ENCODE measurements at places on chromosomes 1 and 21.

- DNase-seq = no peak
These were observed 19.6 kb upstream of the NADK start for GRCh38 chr1:1797731-1798341.

GRCh38 chr1:46080257-46080656 is 52.2 kb downstream of the PIK3R3 start:
- DNase-seq = no peak

- no peak for DNase-seq
These were observed 26.6 kb downstream of the AJAP1 start for GRCh38 chr1:4681026-4681425.

DNA sequence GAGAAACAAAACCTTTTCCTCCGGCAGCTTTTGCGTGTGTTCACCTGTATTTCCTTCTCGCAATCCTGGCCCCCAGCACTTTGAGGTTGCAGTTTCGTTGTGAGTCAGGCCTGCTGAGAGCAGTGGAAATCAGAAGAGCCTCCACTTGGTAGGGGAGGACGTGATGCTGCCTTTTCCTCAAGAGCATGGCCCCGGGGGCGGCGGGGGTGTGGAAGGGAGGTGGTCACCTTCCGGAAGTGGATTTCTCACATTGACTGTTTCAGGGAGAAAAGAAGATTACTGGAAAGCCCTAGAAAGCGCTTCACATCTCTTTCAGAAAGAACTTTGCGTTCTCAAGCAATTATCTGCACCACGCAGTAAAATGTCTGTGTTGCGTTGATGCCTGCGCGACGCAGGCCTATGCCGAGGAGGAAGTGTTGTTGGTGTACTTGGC is 12.2 kb upstream of the IL10 start:
- no peak for DNase-seq

DNA sequence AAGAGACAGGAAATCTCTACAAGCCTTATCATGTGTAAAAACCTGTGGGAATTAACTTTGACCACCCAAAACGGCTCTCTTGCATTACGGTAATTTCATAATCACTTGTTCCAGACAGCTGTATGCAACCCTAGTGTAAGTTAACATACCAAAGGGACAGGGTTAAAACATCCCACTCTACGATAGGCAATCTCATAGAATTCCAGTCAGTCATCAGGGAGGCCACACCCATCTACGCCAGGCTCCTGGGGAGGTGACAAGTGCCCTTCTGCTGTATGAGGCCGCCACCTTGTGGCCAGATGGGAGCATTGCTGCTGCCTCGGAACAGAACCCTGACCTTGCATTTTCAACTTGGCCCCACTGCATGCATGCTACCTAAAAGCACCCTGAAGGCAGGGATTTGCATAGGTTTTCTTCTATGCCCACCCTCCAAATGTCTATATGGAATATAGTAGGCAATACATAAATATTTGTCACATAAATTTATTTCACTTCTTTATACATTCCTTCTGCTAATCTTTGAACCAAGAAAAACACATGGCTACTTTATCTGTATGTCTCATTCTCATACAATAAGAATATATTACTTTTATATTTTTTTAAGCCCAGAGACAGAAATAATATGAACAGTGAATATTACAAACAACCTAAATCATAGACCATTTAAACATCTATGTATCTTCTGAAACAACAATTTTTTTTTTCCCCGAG is 12.6 kb downstream of the HSF2BP start:
- peak; percentile 88 for DNase-seq

DNA sequence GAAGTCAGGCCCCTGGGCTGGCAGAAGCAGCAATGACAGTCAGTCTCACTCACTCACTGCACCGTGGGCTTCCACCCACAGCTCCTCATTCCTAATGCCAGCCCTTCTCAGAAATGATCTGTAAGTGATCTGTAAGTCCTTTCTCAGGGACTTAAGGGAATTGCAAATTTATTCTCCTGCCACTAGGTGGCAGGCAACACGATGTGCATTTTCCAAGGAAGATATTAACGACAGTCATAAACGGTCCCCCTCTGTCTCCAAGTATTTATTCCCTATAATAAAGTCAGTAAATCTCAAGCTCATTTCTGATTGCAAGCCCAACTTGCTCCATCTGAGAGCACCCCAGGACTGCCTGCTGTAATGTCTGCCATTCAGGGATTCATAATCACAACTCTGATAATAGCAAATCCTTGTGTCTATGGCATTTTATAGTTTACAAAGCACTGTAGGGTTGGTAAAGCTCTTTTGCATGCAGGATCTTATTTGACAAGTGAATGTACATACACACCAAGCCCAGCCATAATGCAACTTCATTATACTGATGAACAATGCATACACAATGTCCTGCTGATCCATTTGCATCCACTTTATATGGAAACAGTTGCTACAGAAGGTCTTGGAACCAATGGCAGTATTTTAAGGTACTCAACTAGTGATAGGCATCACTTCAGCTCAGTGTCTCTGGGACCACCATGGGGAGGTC is 380.5 kb upstream of the CAMK1G start:
- no peak for DNase-seq

GRCh38 chr1:12617511-12617900 is 504 bp downstream of the DHRS3 start:
- DNase-seq = no peak

DNA sequence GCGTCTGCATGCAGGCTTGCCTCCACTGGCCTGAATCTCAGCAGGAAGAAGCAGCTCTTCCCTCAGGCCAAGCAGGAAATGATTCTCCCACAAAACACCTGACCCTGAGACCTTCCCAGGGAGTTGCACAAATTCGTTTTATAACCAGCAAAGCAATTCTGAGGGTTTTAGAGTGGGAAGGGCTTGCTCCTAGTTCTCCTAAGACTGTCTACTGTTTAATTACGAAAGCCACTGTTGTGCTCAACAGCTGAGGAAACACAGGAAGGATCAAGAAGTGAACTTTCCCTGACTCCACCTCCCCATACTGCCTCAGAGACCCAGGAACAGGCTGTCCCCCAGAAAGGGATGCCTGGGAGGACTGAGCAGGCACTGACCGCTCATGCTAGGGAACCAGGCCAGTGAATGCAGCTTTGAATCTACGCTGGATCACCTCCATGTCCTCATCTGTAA is 37.0 kb upstream of the PUM1 start:
- peak; percentile 68 for DNase-seq

DNA sequence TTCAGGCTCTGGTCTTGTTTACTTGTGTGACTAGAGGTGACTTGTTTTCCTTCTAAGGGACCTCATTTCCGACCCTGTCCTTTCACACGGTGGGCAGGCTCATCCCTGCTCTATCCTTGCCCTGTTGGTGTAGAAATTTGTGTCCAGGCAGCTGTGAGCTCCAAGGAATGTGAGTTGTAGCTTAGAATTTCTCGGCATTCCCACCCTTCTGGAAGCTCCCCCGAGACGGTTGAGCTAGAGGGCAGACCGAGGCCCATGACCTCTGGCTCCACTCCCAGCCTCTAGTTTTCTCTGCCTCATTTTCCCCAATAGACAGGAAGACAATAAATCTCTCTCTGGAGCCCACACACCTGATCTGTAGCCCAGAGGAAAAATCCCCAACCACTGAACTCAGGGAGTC is 100.9 kb downstream of the NAV1 start:
- no peak for DNase-seq

DNA sequence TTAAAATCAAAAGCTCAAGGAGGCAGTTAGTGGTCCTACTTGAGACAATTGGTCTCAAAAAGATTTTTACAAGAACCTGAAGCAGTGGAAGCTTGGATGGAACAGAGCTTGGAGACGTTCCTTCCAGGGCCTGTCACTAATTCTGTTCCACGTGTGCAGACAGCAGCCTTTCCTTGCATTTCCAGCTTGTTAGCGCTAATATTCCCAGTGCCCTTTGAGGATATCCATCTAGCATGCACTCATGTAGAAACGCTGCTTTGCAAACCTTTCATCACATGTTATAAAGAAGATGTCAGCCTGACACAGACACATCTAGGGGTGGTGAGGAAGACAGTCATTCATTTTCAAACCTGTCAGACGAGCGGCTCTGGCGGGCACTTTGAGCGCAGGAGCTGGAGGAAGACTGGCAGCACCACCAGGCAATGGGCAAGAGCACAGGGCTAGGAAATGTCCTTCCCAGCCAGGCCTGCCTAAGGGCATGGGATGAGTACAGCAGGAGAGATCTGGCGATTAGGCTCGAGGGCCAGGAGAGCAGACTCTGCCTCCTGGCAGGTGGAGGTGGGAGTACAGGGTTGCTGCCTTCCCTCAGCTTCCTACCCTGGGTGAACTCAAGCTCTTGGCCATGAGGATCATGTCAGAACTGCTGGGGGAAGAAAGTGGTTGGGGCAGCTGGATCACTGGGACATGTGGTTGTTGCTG is 55.5 kb downstream of the CASQ2 start:
- no peak for DNase-seq

- no peak for DNase-seq
These were observed 4.6 kb downstream of the DR1 start for GRCh38 chr1:93350322-93350721.

GRCh38 chr1:46719689-46720088 is 775 bp upstream of the EFCAB14 start:
- DNase-seq = no peak

DNA sequence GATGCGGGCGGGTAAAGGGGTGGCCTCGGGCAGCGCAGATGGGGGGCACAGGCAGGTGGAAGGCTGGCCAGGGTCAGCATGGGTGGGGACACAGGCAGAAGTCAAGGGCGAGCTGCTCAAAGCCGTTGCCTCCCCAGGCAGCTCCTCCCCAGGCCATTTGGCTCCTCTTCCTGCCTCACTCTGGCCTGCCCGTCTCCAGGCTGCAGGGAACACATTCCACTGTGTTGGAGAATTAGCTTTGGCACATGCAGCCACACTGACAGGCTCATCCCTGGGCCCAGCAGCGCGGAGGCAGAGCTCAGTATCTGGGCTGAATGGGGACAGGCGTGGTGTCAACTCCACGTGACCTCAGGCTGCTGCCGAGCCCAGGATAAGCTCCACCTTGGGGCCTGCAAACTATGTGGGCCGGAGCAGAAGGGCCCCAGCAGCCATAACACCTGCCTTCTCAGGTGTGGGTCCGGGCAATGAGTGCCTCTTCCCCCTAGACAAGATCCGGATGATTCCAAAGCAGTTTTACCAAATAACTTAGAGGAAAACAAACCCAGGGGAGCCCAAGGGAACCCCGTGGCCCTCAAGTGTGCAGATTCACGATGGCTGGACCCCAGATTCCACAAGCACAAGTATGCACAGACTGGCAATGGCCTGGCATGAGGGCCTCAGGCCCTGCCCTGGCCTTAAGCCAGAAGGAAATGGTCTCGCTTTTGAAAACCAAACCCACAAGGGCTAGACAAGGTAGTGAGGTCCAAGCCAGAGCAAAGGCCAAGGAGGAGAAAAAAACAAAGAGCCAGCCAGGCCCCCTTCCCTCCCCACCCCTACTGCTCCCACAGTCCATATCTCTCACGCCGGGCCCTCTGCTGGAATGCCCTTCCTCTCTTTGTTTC is 40.2 kb downstream of the HSPG2 start:
- no peak for DNase-seq

GRCh38 chr1:90821788-90822359 is 104.8 kb upstream of the BARHL2 start:
- no peak for DNase-seq

- no peak for DNase-seq
These were observed 574.7 kb upstream of the ZP4 start for GRCh38 chr1:238465449-238465848.

GRCh38 chr1:101239095-101240040 is 2.5 kb downstream of the S1PR1 start:
- DNase-seq = no peak

- DNase-seq = peak; percentile 2
These were observed 8.1 kb downstream of the TDRD5 start for GRCh38 chr1:179599623-179600249.

GRCh38 chr1:97137862-97138514 is 416.4 kb downstream of the PTBP2 start:
- no peak for DNase-seq

DNA sequence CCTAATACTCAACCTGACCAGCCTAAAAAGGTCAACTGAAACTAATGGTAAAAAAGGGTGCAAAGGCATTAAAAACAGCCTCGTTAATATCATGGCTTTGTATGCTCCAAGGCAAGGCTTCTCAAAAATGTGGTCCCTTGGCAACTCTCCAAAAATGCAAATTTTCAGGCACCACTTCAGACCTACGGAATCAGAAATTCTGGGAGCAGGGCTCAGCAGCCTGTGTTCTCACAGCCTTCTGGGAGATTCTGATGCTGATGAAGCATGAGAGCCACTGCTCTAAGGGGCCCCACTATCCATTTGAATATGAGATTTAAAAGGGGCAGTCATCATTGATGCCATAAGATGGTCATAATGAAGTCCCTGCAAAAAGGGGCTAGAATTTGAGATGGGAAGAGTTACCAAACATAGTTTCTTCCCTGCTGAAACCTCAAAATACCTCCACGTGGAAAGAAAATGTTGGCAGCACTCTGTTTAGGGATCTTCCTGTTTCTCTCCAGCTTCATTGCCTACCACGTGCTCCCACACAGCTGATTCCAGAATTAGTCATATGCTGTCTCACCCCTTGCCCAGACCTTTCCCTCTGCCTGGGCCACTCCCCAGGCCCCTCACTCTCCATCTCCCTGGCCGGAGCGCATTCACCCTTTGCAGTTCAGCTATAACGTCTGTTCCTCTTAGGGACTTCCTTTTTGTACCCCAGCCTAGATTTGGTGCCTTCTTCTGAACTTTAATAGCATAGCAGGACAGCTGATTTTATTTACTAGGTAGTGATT is 46.7 kb downstream of the PHC2 start:
- no peak for DNase-seq

DNA sequence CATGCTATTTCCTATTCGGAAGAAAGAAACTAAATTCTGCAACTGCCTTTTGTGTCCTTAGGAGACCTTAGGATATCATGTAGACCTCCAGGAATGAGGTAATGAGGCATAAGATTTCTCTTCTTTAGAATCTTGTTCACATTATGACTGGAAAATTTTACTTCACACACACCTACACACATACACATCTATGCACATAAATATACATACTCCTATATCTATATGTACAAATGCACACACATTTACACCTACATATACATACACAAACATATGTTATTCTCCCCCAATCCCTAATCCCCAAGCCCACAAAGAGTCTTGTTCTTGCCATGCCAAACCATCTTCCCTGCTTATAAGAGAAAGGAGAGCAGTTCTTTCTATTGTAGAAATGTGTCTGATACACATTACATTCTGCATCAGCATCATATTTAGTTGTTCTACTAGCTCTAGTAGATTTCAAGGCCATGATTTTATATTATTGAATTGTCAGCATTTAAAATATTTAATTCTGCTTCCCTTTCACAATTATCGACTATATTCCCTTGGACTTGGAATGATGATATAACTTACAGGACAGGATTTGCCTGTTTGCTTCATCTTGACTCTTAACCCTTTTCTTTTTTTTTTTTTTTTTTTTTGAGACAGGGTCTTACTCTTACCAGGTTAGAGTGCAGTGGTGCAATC is 35.4 kb upstream of the PDC start:
- no peak for DNase-seq

Data from HS-5 (cell line).